ENCODE measurements at places on chromosomes 4 and X. TPM values are rescaled to one million over a fixed set of nuclear protein-coding genes. Genes with fewer than 3 reads are reported as not detected.

The MAGEA12 gene
- not detected for total RNA-seq

The C4orf50 gene
- total RNA-seq = 0.16 TPM

The POLN gene
- total RNA-seq = 2.3 TPM

The PRDM8 gene
- total RNA-seq = 3.6 TPM

The TBCK gene
- total RNA-seq = 29.5 TPM

The TKTL1 gene
- not detected for total RNA-seq

The FAM199X gene
- 10.1 TPM for total RNA-seq

The UNC5C gene
- total RNA-seq = not detected

The MAGEA8 gene
- total RNA-seq = not detected

The ABCD1 gene
- total RNA-seq = 6.6 TPM

The HNRNPH2 gene
- total RNA-seq = 21.5 TPM

The REPS2 gene
- total RNA-seq = not detected

The KDM6A gene
- 24.2 TPM for total RNA-seq

The TCEAL7 gene
- total RNA-seq = not detected

The GSX2 gene
- total RNA-seq = not detected

The SLC10A4 gene
- total RNA-seq = not detected

The RHOXF2B gene
- not detected for total RNA-seq

The CFP gene
- total RNA-seq = 4.4 TPM

The MAOB gene
- total RNA-seq = not detected

The MSANTD1 gene
- total RNA-seq = 0.62 TPM

Measured in activated CD4-positive, alpha-beta T cell treated with anti-CD3 and anti-CD28 coated beads, Interleukin-2, amount 10 ng/mL, durations not matched to agents 24 days and 14 days (primary cell).